ENCODE measurements at places on chromosomes 1 and 21.

DNA sequence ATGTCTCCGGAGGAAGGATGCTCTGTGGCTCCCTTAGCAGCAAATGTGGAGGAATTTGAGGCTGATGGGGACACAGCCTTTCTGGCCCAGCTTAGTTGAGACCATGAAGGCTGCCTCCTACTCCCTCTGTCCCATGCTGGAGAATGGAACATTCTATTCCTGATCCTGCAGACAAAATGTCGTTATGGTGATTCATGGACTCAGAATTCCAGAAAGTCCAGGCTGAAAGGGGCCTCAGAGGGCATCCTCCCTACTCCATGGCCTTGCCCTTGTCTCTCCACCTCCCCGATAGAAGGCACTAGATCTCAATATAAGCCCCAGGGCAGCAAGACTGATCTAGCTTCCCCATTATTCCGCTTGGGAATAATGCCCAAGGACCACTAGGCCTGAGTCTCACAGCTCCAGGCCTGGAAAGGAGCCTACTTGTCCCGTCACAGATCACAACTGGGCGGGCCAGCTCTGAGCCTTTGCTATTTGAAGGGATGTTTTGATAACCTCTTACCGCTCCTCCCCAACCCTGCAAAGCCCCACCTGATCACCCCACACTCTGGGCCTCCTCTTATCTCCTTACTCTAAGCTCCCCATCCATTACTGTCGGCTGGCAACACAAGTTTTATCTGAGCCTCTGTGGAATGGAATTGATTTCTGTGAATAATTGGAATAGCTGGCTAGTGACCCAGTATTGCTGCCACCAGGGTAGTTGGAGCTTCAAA is 52.8 kb upstream of the TRABD2B start:
- no peak for DNase-seq

DNA sequence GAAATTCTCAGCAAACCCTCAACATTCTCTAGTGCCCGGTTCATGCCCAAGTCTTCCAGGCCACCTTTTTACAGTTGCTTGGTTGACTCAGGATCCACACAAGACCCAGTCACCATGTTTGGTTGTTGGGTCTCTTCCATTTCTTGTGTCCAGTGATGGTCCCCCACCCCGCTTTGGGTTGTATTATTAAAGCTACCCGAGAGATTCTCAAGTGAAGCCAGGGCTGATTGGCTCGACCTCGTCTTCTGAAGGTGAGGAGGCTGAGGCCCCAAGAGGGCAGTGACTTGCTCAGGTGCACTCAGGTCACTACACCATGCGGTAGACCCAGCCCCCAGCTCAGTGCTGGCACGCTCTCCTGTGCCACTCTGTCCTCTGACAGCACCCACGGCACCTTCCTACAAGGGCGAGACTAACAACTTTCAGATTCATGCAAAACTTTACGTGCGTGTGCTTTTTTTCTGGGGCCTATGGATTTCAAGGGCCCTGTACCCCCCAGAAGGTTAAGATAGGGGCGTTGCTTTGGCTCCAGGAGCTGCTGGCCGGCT is 50.3 kb downstream of the CAPN9 start:
- DNase-seq, result no peak

DNA sequence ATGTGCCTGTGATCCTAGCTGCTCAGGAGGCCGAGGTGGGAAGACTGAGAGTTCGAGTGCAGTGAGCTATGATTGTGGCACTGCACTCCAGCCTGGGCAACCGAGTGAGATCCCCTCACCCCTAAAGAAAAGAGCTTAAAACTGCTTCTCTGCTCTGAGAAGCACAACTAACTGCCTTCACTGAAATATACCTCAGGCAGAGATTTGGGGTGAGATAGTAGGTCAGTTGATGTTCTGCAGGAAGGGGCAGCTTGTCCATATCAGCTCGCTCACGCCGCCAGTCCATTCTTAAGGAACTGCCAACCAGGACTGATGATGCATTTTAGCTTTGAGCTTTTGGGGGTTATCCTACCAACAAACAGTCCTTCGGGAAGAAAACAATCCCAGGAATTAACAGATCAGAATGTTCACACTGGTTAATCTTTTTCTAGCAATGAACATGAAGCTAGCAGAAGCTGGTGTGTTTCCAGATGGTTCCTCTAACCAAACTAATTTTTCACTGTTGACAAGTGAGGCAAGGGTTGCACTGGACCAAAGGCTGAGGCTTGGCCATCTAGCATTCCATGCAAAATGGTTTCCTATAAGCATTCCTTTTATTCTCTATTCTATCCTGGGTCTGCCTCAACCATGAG is 31.6 kb downstream of the LHX4 start:
- DNase-seq, result no peak

GRCh38 chr1:55542901-55543504 is 327.8 kb upstream of the USP24 start:
- no peak for DNase-seq

- no peak for DNase-seq
Measured at GRCh38 chr1:54421101-54421504, 14.9 kb upstream of the SSBP3 start.

- DNase-seq, result no peak
Measured at GRCh38 chr1:77802026-77802425, 22.6 kb downstream of the MIGA1 start.

DNA sequence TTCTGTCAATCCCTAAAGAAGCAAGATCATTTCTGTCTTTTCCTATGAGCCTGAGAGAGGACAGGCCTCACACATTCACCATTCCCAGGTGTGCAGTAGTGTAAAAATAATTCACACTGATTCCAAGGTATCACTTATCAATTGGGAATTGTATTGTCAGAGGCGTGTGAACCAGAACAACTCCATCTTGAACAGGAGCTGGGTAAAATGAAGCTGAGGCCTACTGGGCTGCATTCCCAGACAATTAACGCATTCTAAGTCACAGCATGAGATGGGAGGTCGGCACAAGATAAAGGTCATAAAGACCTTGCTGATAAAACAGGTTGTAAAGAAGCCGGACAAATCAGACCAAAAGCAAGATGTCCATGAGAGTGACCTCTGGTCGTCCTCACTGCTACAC is 239.2 kb downstream of the SMYD3 start:
- DNase-seq, result no peak

DNA sequence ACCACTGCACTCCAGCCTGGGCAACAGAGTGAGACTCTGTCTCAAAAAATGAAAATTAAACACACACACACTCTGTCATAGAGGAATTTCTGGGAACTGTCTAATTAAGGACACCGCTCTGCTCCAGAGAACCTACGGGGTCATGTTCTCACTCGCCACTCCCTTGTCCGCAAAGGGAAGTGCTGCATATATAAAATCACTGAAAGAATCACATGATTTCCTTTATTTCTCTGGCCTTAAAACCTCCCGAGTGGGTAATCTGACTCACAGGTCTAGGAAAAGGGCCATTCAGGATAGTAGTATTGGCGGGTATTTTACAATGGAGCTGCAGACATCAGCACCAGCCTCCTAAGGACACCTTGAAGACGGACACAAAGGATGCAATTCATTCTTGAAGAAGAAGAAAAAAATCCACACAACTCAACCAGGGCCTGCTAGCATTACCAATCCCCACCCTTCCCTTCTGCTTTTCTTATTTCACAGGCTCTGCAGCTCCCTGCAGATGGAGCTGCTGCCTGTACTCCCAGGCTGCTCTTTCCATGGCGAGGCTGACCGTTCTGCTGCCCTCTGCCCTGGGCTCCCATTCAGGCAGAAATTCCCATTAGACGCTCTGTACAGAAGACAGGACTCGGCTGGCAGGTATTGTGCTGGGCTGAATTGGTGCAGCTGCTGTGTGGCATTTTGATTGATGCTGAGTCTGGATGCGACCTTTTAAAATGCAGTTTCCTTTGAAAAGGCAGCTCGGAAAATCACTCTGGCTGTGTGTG is 53.3 kb upstream of the FAM89A start:
- DNase-seq, result no peak

GRCh38 chr1:23101101-23101827 is 67.4 kb downstream of the LUZP1 start:
- DNase-seq, result no peak

DNA sequence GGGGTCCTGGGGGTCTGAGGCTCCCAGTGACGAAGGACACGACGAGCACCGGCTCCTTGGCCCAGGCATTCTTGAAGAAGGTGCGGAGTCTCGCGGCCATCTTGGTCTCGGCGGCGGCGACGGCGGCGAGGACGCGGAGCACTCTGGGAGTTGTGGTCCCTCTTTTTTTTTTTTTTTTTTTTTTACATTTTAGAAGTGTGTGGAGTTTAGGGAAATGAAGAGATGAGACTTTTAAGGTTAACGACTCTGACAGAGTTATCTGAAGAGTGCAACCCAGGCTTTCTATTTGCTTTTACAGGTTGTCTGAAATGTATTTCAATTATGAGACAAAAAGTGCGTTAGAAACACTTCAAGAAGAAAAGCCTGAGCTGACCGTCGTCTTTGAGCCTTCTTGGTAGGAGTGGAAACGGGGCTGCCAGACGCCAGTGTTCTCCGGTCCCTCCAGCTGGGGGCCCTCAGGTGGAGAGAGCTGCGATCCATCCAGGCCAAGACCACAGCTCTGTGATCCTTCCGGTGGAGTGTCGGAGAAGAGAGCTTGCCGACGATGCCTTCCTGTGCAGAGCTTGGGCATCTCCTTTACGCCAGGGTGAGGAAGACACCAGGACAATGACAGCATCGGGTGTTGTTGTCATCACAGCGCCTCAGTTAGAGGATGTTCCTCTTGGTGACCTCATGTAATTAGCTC is 9.7 kb downstream of the OR2B11 start:
- no peak for DNase-seq

DNA sequence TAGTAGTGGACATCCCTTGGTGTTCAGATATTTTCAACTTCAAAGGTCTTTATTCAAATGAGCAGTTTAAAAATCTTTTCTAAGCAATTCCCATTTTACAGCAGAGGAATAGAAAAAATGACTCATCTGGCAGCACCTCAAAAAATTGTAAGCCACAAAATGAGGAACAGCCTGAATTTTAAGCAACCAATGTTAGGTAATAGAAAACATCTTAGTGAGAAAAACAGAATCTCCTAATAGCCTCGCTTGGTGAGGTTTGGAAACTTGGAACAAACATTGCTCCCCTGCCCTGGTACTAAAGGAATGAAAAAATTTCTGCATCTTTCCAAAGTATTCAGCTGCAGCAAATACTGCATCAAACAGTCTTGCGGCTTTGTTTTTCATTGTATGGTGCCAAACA is 264.4 kb downstream of the NTNG1 start:
- DNase-seq, result no peak

DNA sequence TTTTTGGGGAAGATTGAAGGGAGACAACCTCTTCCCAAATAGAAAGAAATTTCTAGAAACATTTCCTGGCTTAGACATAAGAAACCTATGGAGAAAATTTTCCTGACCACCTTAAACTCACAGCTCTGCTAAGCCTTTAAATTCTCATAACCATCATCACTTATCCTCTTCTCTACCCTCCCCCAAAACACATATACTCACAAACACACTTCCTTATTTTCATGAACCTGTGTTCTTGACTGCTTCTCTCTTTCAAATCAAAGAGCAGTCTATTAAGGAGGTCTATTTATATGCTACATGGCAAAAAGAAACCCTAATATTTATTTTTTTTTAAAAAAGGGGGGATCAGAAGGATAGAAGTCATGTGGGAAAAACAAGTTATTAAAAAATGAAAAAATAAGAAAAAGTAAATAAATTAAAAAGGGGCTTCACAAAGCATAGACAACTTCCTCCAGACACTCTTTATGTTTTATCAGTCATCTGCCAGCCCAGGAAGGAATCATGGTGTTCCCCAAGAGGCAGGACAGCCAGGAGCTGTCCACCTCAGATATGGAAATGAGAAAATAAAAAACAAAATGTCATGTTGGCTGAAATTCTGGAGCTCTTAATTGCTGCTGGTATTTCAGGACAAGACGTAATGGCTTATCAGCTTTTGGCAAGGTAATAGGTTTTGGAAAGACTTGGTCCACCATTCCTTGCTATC is 12.8 kb upstream of the RGS2 start:
- no peak for DNase-seq

DNA sequence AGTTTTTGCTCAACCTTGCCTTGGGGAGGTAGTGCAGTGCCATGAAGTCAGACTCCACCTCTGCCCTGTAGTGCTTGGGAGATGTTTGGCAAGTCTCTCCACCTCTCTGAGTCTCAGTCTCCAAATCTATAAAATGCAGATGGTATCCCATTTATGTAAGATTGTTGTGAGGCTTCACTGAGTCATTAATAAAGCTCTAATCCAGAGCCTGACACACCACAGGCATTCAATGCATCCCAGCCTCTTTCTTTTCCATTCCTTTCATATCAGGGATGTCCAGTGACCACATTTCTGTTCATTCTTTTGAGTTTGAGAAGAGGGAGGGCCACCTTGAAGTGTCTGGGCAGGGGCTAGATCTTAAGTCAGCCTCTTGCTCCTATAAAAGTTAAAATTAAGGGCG is 37.6 kb upstream of the LMO4 start:
- DNase-seq, result no peak

DNA sequence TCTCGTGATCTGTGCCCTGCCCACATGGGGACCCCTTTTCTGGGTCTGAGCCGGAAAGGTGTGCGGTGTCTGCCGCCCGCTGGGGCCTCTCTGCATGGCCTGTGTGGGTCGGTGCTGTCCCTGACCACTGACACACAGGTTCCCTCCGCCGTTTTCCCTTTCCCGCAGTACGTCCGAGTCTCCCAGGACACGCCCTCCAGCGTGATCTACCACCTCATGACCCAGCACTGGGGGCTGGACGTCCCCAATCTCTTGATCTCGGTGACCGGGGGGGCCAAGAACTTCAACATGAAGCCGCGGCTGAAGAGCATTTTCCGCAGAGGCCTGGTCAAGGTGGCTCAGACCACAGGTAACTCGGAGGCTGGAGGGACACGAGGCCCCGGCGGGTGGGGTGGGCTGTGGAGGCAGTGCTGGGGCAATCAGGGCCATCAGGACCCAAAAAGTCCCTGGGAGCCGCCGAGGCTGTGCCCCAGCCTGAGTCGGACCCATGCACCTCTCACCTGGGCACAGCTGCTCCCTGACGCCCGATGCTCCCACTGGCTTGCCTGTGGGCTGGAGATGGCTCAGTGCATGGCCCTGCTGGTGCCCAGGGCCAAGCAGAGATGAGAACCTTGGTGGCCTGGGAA is 13.3 kb downstream of the TRPM2 start:
- DNase-seq, result no peak

DNA sequence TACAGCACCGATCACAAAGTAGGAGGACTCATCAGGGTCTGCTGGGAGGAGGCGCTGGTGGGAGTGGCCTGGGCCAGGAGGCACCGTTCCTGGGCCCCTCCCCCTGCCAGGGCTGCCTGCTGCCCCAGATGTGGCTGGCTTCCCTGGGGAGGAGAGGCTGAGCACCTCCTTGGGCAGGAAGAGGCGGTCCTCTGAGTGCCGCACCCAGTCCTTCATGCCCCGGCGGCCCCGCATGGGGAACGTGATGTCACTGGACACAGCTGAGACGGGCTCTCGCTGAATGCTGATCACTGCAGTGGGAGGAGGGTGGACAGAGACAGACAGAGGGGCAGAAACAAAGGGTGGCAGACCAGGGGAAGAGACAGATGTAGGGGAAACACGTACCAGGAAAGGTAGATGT is 24.8 kb downstream of the ADGRB2 start:
- DNase-seq, result no peak

- DNase-seq, result peak; percentile 26
Measured at GRCh38 chr21:25638660-25639550, at the start of gene JAM2. JAM2 (plus strand) TSS chr21:25639258; CDS start chr21:25639822, 564 bp downstream.

DNA sequence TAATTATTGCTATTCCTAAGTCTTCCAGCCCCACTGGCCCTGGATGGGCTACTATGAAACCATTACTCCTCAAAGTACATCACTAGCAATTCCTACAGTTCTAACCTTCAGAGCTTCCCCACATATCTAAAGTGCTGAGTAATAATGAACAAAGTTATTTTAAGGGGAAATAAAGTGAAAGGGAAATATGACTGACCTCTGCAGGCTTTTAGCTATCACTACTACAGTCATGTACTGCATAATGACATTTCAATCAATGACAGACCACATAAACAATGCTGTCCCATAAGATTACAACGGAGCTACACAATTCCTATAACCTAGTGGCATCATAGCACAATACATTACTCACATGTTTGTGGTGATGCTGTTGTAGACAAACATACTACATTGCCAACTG is 32.5 kb upstream of the ASPM start:
- DNase-seq, result no peak
